ENCODE measurements at places on chromosomes 1 and 21.
A peak's percentile ranks its signal among the peaks of the same experiment; 100 is the strongest.

DNA sequence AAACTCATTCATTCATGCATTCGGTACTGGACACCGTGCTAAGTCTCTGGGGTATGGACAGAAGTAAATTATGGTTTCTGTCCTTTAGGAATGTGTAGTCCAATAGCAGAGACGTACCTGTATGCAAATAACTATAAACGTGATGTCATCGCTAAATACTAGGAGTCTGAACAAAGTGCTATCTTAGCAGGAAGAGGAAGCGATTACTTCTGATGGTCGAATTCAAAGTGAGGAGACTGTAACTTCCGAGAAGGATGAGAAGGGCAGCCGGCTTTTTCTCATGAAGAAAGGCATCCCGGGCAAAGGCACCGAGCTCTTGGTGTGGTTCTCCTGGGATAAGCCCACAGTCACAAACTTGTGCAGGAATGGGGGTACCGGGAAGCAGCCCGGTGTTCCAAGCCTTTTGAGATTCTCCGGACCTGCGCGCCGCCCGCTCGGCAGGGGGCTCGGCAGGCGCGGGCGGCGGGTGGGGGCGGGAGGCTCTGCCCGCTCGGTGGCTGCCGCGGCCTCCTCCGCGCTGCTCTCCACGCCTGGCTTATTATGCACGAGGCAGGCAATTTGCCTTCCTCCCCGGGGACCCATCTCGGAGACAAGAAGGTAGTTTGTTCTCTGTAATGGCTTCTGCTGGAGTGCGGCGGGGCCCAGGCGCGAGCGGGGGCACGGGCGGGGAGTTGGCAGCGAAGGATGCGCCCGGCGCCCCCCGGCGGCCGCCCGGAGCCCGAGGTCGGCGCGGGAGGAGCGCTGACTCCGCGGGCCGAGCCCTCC lies 67.5 kb upstream of the CD1D start:
- peak; percentile 80 for DNase-seq

DNA sequence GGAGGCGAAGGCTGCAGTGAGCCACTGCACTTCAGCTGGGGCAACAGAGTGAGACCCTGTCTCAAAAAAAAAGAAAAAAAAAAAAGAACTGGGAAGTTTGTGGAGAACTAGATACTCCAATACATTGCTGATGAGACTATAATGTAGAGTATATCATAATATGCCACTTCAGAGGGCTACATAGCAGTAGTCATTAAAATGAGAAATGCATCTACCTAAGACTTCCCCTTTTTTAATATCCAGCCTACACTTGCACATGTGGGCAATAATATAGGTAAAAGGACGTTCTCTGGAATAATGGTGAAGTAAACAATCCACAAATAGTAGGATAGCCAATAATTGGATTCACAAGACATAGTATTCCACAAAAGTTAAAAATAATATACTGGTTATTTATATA lies 311.0 kb downstream of the HLX start:
- no peak for DNase-seq

- no peak for DNase-seq
Observed at GRCh38 chr21:28418726-28419514, 573.8 kb downstream of the LTN1 start.

GRCh38 chr21:40631211-40631610 lies 215.7 kb downstream of the DSCAM start:
- DNase-seq, result no peak

- DNase-seq, result no peak
Observed at GRCh38 chr1:12745992-12746323, at the start of gene CFAP107. CFAP107 (plus strand) TSS chr1:12746200; CDS start chr1:12746431, 231 bp downstream.

GRCh38 chr1:231629132-231629531 lies 2.5 kb downstream of the DISC1 start:
- no peak for DNase-seq

- DNase-seq, result peak; percentile 21
Observed at GRCh38 chr1:111769517-111770146, 13.9 kb downstream of the DDX20 start.

DNA sequence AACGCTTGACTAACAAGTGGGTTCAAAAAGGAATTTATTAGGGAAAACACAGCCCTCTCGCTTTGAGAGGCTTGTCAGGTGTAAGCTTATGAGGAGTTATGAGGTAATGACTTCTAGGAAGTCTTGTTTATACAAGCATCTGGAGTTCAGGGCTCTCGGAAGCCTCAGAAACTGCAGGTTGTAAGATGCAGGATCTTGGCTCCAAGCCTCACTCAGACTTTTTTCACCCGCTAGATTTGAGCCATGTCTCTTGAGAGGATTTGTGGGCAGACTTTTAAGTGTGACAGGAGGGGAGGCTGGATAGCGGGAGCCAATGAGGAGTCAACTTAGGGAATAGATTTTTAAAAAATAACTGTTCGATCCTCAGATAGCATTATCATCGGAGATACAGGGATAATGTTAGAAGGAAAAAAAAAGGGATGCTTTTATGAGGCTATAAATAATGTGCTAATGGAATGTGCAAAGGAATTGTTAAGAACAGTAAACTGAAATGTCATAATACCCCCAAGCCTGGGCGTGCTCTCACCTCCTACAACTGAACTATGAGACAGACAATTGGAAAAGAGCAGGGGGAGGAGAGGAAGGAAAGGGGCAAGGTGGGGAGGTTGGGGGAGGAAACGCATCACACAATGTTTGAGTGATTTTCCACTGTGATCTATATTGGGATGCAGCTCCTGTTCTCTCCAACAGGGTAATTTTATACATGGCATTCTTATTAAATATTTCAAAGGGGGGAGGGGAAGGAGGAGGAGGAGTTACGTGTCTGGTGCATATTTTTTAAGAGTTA lies 107.4 kb upstream of the ESRRG start:
- DNase-seq, result no peak
